Stimulated activated CD4-positive, alpha-beta T cell treated with anti-CD3 and anti-CD28 coated beads, Interleukin-1b, Interleukin-23, amount 100 ng/mL, for 1 hour (primary cell): ENCODE measurements at places on chromosomes 16 and 17.

GRCh38 chr16:84354306-84354705, 14.0 kb upstream of the ATP2C2 start:
- no peak for DNase-seq

DNA sequence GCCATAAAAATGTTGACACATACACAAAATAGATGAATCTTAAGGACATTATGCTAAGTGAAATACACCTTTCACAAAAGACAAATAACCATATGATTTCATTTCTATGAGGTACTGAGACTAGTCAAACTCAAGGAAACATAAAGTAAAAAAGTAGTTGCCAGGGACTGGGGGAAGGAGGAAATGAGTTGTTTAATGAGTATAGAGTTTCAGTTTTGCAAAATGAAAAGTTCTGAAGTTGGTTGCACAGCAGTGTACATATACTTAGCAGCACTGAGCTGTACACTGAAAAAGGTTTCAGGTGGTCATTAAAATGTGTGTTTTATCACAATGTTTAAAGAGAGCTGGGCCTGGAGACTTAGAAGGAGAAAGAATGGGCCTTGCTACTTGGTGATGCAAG, 4.7 kb upstream of the SLC13A2 start:
- DNase-seq: no peak

DNA sequence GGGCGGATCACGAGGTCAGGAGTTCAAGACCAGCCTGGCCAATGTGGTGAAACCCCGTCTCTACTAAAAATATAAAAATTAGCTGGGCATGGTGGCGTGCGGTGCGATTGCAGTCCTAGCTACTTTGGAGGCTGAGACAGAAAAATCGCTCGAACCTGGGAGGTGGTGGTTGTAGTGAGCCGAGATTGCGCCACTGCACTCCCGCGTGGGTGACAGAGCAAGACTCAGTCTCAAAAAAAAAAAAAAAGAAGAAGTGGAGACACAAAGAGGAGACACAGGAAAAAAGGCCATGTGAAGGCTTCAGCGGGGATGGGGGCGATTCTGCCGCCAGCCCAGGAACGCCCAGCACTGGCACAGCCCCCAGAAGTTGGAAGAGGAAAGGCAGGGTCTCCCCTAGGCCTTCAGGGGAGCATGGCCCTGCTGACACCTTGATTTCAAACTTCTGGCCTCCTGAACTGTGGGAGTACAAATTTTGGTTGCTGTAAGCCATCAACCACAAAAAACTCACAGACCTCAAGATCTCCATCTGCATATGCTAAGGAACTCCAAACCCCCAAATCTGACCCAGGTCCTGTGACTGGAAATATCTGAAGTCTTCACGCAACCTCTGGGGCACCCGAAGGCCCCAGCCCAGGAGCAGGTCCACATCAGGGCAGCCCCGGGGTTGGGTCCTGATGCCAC, 7.0 kb downstream of the SGSH start:
- no peak for DNase-seq

- no peak for DNase-seq
These were observed 19.9 kb downstream of the NCBP3 start for GRCh38 chr17:3826191-3826590.

DNA sequence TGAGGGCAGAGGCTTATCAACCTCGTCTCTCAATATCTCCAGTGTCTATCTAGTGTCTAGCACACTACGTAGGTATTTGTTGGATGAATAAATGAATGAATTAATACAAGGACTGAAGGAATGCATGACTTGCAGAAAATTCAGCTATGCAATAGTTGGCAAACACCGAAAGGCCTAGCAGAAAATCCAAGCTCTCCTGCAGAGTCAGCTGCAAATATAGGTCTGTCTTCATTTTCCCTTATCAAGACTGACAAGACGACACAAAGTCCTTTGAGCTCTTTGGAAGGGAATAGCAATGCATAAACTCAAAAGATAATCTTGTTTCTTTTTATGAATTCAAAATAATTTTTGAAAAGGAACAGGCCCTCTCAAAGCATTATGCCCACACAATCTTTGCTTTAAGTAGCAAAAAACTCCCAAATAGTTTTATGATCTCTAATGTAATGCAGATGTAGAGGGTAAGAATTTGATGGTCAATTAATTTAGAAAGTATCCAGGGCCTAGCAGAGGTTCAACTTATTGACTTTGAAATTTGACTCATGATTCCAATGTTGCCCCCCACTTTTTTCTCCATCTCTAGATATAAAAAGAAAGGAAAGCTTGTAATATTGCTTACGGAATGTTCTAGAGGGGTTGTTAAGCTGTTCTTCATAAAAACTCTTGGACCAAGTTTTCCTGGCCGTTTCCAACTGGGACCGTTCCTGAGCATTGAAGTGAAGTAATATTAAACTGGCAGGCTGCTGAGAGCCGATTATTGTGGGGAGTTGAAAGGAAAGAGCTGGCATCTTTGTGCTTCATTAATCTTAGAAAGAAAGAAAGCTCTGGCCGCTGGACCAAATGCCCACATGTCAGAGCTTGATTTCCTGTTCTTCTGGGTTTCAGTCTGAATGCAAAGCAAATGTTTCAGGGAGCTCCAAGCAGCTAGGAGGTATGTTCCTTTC, 227.3 kb downstream of the HS3ST3A1 start:
- DNase-seq: no peak

DNA sequence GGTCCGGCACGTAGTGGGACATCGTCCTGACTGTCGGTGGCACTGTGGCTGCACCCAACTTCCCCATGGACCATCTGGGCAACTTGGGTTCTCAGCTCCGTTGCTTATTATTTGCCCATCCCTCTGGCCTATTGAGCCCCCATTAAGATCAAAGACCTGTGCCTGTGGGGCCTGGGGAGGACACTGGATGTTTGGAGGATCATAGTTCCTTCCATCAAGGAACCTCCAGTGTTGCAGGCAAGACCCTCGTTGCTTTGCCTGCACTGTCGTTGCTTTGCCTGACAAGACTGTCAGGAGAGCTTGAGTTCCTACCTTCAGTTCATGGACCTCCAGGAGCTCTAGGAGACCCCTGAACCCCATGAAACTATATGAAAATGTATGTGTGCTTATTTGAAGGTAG, 127.2 kb downstream of the CCDC144A start:
- DNase-seq: no peak

- no peak for DNase-seq
These were observed 20.0 kb upstream of the MEAK7 start for GRCh38 chr16:84524346-84524920.

DNA sequence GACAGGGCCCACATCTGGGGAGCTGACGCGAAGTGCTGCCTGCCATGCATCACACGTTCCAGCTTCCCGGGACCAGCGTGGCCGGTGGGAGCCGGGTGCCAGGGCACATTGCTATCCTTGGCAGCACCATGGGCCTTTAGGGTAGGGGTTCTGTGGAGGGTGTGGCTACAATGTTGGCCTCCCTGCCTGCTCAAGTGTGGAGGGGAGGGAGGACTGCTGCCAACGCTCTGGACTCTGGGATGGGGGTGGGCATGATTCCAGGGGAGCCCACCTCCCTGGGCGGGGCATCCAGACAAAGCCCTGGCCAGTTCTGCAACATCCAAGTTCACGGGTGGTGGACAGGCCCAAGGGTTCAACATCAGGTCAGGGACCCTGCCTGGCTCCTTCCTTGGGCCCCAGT, 13.9 kb downstream of the GRB7 start:
- no peak for DNase-seq

GRCh38 chr17:76270127-76270592, 5.0 kb downstream of the UBALD2 start:
- DNase-seq: no peak

GRCh38 chr17:36597226-36597625, 4.2 kb upstream of the MRM1 start:
- DNase-seq: no peak
